PC-9 (cell line): ENCODE measurements at places on chromosomes 11 and 22.

GRCh38 chr11:109858152-109858551 is 235.0 kb upstream of the ZC3H12C start:
- no peak for DNase-seq

DNA sequence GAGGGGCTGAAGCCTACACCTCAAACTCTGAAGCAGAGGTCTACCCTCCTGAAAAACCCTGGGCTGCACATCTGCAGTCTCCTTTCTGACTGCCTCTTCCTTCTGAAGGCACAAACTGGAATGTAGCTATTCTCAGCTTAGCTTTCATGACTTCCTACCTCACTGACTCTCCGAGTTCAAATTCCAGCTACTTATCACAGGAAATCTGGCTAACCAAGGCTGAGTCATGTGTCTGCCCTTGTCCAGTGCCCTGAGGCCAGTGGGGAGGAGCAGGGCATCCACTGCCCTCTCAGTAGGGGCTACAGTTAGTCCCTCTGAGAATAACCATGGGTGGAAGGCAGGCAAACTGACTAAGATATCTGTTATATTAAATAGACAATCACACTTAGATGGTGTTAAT is 29.2 kb downstream of the PDGFD start:
- DNase-seq: peak; percentile 67

- DNase-seq: peak; percentile 65
These were observed 5.1 kb upstream of the MYRF start for GRCh38 chr11:61747192-61747966.

- no peak for DNase-seq
These were observed 64.3 kb downstream of the C22orf31 start for GRCh38 chr22:28997342-28997741.

- DNase-seq: no peak
These were observed 189.6 kb upstream of the E2F8 start for GRCh38 chr11:19430346-19430745.

- no peak for DNase-seq
These were observed 4.4 kb downstream of the TMEM121B start for GRCh38 chr22:17116572-17117330.

GRCh38 chr11:65424205-65425104 is 1.9 kb downstream of the NEAT1 start:
- peak; percentile 59 for DNase-seq

DNA sequence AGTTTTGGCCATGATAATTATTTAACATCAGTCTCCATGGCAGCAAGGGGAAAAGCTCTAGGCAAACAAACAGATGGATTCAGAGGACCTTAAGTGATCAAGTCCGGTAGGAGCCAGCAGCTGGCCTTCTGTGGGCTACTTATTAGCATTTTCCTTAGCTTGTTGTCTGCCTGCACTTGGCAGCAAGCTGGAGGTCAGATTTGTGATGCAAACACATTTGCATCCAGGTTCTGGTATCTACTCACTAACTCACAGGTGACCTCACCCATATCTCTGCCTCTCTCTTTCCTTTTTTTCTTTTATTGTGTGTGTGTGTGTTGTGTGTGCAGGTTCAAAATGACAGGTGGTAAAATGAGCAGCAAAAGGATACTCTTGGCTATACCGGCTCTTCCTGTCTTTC is 32.3 kb downstream of the ARHGAP42 start:
- peak; percentile 76 for DNase-seq

DNA sequence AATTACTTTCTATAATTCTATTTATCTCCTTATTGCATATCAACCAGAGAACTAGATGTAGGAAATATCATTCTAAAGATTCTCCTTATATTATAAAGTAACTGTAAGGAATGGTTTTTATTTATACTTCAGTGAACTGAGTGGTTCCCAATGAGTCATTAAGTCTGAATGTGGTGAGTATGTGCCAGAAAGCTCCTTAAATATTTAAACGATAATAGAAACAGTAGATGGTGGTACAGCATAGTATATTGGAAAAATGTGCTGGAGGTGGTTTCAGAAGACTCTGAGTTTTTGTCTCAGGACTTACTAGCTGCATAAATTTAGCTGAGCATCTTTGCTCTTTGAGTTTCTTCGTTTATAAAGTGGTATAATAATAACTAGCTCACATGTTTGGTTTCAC is 653.5 kb downstream of the FAM181B start:
- DNase-seq: no peak

DNA sequence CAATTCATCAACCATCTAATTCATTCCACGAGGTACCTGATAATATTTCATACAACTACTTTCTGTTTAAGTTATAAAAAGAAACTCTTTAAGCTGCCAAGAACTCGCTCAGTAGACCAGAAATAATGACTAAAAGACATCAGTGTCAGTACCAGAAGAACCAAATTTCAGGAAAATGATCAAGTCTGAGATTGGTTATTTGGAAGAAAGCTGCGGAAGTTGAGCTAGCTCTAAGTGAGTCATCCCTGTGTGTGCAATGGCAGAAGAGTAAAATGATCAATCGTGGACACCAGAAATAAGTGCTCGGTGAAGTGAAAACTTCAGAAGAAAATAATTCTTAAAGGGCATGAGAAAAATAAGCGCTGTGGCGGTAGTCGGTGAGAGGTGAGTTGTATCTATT is 933.2 kb upstream of the CHORDC1 start:
- DNase-seq: no peak

DNA sequence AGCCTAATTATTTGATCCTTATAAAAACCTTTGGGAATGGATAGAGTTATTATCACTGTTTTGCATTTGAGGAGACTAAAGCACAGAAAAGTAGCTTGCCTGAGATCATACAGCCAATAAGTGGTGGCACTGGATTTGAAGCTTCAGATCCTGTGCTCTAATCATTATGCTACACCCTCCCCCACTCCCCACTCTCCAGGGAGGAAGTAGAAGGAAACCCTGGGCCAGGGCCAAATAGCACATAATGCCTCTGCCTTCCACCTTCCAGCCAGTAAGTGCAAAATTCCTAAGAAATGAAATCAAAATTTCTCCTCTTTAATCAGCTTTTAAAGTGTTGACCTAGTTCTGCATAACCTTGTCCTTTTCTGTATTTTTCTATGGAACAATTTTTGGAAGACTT is 61.6 kb downstream of the SIK2 start:
- DNase-seq: no peak
